ENCODE measurements at places on chromosomes 7 and 10.

DNA sequence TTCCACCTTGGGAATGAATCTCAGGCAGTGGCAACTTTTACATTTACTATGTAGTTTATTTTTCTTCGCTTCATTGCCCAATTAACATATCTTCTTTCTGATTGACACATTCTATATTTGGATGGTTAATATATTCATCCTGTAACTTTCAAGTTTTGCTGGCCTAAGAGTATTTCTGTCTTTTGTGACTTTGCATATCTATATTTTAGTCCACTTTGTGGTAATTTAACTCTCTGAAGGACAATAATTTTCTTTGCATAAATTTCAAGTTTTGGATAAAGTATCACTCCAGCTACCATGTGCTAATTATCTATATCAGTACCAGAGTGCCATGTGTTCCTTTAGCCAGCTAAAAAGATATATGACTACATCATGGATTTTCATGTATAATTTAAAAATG is 151.5 kb upstream of the KAT6B start:
- DNase-seq: no peak

DNA sequence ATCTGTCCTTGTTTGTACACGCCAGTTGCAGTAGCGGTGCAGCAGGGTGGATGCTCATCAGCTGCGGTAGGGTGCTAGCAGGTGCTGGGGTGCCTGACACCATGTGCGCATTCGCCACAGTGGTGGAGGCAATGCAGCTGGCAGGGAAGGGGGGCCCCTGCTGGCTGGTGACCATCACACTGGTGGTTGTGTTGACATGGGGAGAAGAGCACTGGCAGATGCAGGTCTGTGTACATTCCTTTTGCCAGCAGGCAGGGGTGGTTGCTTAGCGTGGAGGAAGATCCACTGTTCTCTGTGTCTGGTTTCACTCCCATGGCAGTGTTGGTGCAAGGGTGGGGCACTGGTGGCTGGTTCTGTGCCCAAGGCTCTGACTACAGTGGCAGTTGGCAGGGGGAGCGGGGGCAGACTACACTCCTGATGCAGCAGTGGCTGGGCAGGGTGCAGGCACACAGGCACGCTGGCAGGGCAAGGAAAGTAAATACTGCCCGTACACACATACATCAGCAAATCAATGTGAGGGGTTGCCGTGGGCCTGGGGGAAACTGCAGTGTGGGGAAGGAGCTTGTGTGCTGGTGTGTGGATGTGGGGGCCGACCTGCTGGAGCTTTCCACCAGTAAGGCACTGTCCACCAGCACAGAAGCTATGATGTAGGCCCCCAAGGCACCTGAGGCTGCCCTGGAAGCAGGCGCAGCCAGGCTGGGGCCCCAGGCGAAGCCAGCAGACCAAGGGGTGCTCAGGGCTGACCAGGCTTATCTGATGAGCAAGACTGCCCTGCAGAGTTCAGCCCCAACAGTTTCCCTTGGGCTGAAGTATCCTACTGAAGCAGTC is 87.2 kb upstream of the UNC5B start:
- DNase-seq: no peak

DNA sequence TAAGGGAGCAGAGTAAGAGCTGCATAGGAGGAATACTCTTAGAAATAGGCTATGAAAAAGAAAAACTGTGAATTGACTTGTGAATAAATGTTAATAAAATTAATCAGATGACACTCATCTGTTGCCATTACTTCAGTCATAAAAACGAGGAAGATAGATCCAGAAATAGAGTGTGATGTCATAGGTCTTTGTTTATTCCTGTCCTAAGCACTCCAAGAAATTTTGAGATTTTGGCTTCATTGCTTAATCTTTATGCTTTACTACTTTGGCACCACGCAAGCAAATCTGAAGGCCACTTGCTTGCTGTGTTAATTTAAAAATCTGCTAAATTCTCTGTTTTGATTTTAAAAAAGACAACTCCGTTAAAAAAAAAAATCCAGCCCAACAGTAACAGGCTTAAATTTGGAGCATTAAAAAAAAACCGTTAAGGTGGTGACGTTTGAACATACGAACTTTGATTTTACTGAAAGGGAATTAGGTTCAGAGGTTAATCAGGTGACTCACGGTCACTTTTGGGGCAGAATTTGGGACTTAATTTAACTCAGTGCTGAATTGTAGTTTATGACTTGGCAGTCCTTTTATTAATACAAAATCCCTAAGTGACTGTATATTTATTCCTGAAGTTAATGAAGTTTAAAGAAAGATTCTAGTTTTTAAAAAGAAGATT is 3.4 kb downstream of the IFRD1 start:
- DNase-seq: no peak

DNA sequence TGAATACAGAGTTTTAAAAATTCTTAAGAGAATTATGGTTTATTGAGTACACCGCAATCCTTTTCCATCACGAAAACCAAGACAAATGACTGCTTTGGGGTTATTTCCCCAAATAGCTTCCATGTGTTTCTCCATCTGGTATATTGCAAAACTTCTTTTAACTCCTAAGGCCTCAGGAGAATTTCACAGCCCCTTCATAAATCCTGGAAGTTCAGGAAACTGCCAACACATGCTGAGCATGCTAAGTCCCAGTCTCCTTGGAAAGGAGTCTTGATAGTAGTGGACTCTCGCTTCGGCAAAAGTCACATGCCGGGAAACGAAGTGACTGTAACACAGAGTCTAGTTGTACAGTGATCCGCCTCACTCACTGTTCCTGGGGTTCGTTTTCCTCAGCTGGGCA is 88.1 kb upstream of the RSU1 start:
- DNase-seq: no peak

DNA sequence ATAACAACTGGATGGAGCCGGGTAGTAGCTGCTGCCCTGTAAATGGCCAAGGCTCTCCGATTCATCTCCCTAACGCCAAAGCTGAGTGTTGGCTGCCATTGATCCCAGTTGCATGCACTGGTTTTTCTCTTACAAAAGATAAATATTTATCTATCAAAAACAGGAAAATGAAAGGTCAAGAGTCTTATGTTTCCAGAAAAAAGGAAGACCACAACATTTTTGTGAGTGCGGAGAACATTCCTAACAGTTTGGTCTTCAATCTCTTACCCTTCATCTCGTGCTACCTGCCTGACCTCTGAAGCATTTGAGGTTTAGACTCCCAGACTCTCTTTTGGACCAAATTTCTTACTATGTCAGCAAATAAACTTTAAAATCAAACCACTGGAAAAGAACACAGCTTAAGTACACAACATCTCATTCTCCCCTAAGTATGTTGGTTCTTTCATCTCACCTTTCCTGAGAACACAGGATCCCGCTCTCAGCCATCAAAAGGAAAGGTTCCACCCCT is 61.6 kb downstream of the SORBS1 start:
- DNase-seq: no peak

GRCh38 chr10:593901-594457 is 95.5 kb downstream of the DIP2C start:
- no peak for DNase-seq

GRCh38 chr7:120760050-120760449 is 97.9 kb downstream of the TSPAN12 start:
- no peak for DNase-seq

DNA sequence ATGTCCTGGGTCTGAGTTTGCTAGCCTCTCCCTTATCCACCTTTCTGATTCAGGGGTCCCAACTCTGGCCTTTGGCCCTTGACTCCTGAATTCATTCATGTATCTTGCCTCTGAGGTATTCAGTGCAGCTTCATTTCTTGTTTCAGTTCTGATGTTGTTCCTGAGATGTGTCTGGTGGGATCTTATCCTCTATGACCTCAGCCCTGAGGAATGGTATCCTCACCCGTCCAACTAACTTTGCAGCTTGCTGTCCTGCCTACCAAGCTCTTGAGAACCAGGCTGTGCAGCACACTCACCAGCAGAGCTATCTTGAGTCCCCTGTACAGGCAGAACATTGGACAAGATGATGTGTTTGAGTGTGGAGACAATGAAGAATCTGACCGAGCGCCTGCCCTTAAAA is 13.8 kb downstream of the SUFU start:
- DNase-seq: no peak

DNA sequence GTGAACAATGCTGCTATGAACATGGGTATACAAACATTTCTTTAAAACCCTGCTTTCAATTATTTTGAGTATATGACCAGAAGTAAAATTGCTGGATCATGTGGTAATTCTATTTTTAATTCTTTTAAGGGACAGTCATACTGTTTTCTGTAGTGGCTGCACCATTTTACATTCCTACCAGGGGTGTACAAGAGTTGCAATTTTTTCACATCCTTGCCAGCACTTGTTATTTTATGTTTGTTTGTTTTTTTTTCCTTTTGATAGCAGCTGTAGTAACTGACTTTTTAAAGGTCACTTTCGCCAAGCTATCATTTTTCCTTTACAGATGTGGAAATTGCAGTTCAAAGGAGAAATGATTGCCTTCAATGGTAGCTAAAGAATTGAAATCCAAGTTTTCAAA is 99.5 kb downstream of the GPR85 start:
- DNase-seq: no peak

DNA sequence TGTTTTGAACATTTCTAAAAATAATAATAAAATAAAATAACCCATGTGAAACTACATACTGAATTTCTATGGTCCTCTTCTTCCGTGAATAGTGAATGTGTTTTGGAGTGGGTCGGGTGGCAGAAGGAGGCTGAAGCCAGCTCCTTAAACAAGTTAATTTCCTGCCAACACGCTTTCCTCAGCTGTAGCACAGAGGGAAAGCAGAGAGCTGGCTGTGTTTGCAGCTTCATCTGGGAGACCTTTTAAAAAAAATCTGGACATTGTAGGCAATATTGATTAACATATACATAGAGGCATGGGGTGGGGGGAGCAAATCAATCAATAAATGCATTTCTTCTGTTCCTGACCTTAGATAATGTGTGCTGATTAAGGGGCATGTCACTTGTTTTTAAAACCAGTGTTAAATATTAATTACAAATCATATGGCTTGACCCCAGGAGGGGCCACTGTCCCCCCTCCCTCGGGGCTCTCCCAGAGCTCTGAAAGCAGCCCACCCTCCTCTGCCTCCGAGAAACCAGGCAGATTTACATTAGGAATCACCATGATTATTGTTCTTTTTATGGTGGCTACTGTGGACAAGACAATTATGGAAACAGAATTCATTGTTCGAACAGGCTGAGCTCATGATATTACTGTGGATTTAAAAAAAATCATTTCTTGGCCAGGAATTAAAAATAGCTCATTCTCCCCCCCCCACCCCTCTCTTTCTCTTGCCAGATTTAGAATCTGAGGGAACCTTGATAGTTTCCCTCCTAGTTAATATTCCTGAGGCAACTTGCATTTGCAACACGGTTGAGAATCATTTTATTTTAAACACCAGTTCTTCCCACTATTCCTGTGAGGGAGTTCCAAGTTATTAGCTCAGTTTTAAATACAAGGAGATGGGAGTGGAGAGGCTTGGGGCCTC is 100.5 kb upstream of the CARD11 start:
- no peak for DNase-seq

GRCh38 chr7:25068502-25069213 is 56.4 kb downstream of the CYCS start:
- no peak for DNase-seq

GRCh38 chr10:77333610-77334340 is 303.8 kb downstream of the KCNMA1 start:
- DNase-seq: no peak

DNA sequence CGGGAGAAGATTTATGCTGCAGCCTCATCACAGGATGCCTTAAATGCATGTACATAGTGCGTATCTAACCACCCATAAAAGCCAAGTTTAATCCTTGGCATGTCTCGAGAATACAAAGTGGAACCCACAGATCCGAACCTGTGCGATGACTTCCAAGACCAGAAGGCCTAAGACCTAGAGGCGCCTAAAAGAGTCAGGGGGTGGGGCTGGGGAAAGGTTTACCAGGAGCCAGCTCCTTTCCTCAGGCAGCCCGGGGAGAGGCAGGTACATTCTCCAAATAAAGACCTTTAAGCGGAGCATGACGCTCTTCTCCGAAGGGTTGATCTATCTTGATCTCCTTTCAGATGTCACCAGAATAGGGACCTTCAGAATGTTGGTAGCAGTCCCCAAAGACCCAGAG is 9.7 kb downstream of the SP8 start:
- no peak for DNase-seq

GRCh38 chr10:12388671-12389070 is 39.3 kb downstream of the CAMK1D start:
- no peak for DNase-seq

DNA sequence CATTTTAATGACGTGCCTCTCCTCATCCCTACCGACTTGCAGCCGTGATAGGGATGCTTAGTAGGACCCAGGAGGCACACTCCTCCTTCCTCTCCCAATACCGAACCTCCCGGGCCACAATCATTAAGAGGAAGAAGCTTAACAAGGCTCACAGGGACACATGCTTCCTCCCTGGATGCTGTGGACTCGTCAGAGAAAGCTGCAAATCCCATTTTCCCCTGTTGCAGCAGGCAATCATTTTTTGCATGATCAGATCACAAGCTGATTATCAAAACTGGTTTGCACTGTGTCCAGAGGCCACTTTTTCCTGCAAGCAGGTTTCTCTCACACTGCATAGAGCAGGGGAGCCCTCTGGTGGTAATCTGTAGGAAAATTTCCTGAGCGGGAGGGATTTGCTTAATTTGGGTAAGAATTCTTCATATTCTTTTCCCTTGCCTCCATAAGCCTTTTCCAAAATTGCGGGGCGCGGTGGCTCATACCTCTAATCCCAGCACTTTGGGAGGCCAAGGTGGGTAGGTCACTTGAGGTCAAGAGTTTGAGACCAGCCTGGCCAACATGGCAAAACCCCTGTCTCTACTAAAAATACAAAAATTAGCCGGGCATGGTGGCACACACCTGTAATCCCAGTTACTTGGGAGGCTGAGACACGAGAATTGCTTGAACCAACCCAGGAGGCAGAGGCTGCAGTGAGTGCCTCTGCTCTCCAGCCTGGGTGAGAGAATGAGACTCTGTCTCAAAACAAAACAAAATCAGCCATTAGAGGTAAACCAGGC is 16.1 kb upstream of the LAMB4 start:
- DNase-seq: peak; percentile 45

DNA sequence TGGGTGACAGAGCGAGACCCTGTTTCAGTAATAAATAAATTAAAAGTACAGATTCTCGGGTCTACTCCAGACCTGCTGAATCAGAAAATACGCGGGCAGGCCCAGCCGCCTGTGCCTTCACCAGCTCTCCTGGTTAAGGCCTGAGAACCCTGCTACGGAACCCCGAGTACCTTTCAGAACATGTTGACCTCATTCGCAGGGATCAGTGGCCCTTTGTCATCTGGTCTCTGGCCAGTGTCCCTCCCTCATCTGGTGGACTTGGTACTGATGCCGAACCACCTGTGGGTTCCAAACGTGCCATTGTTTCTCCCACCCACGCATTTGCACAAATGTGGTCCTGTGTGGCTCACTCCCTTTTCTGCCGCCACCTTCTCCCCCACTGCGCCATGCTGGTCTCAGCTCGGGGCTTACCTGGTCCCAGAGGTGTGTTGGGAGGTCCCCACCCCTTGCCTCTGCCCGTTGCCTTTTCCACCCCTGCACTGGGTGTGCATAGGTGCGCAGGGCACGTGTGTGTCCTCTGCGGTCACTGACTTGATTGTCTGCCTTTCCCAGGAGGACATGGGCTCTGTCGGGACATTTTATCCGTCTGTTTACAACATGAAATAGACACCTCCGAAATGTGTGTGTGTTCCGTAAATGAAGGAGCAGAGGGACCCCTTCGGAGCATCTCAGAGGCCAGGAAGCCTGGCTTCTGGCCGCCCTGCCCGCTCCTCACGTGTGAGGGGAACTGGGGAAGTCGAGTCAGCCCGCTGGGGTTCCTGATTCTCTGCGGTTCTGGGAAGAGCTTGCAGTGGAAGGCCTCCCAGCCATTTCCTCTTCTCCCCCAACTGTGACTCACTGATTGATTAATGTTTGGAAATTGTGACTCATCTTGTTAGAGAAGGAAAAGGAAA is 135.2 kb downstream of the CUX1 start:
- DNase-seq: peak; percentile 15

- no peak for DNase-seq
These were observed 40.8 kb downstream of the PRPS1L1 start for GRCh38 chr7:17986851-17987250.

All from CD4-positive, alpha-beta T cell treated with Interferon alpha-2 for 1 hour (primary cell).